ENCODE measurements at places on chromosomes 7 and 10. TPM values are rescaled to one million over a fixed set of nuclear protein-coding genes. Genes with fewer than 3 reads are reported as not detected.
A peak's percentile ranks its signal among the peaks of the same experiment; 100 is the strongest.

GRCh38 chr7:26675143-26675887, 189.1 kb downstream of the SKAP2 start:
- DNase-seq = no peak

GRCh38 chr7:18434171-18434570, 61.4 kb upstream of the HDAC9 start:
- no peak for DNase-seq

- DNase-seq = peak; percentile 35
Measured at GRCh38 chr7:26686448-26686981, 177.9 kb downstream of the SKAP2 start.

Gene MUC12
- 2.9 TPM for total RNA-seq

All from kidney epithelial cell (primary cell).